ENCODE measurements at places on chromosomes 1 and 21. TPM values are rescaled to one million over a fixed set of nuclear protein-coding genes. Genes with fewer than 3 reads are reported as not detected.

- no peak overlapping the region for H3K27ac ChIP-seq
- no peaks in the 10 kb centered on the region for H3K36me3 ChIP-seq
- H3K4me1 ChIP-seq: 0 out of 2 replicates have a peak, but pooled peaks cover 5% of the 10 kb centered on the region
- H3K27me3 ChIP-seq: no peaks in the 10 kb centered on the region
- peak; percentile 29 for DNase-seq
Measured at GRCh38 chr1:235093013-235093695, 35.5 kb downstream of the TOMM20 start.

- H3K4me1 ChIP-seq: peaks cover 29% of the 10 kb centered on the region
- no peaks in the 10 kb centered on the region for H3K36me3 ChIP-seq
- H3K27ac ChIP-seq: peak overlapping the region; percentile 38
- H3K27me3 ChIP-seq: no peaks in the 10 kb centered on the region
- peak; percentile 20 for DNase-seq
Measured at GRCh38 chr1:113811156-113811887, 954 bp downstream of the RSBN1 start.

DNA sequence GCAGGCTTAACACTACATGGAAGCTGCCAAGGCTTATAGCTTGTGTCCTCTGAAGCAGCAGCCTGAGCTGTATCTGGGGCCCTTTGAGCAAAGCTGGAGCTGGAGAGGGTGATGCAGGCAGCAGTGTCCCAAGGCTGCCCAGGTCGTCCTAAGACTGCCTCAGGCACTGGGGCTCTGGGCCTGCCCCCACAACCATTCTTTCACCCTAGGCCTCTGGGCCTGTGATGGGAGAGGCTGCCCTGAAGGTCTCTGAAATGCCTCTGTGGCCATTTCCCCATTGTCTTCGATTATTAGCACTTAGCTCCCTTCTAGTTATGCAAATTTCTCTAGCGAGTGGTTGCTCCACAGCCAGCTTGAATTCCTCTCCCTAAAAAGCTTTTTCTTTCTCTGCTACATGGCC, 142.0 kb downstream of the LRIG2 start:
- H3K4me1 ChIP-seq: no peaks in the 10 kb centered on the region
- H3K36me3 ChIP-seq: no peaks in the 10 kb centered on the region
- no peak overlapping the region for H3K27ac ChIP-seq
- H3K4me3 ChIP-seq: no peak overlapping the region

DNA sequence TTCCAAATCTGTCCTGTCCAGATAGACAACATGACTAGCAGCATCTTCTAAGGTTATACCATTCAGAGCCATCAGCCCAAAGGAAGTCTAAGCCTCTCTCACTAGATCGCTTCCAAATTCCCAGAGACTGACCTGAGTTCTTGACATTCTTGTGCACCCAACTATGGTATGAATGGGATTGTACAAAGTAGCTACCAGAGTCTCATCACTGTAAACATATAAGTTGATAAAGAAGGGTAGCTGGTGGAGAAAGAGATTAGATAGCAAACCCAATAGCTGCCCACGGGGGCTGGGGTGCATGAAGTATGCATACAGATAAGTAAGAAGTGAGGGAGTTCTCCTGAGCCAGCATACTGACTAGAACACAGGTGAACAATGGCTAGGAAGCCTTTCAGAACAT, 180.0 kb downstream of the PLPP3 start:
- no peak overlapping the region for H3K4me3 ChIP-seq
- no peak for DNase-seq

- peak overlapping the region; percentile 70 for H3K27ac ChIP-seq
- no peaks in the 10 kb centered on the region for H3K36me3 ChIP-seq
- peak; percentile 85 for DNase-seq
- H3K4me1 ChIP-seq: peaks cover 24% of the 10 kb centered on the region
Measured at GRCh38 chr1:172343240-172344160, 77.0 kb upstream of the C1orf105 start.

Gene ADAMTSL4
- total RNA-seq: 0.87 TPM

GRCh38 chr1:244789276-244789580, 46.2 kb upstream of the COX20 start:
- H3K27ac ChIP-seq: no peak overlapping the region
- no peaks in the 10 kb centered on the region for H3K27me3 ChIP-seq
- no peak for DNase-seq
- H3K36me3 ChIP-seq: no peaks in the 10 kb centered on the region
- H3K4me1 ChIP-seq: no peaks in the 10 kb centered on the region
- no peak overlapping the region for H3K4me3 ChIP-seq

Gene COA7
- 17.6 TPM for total RNA-seq

DNA sequence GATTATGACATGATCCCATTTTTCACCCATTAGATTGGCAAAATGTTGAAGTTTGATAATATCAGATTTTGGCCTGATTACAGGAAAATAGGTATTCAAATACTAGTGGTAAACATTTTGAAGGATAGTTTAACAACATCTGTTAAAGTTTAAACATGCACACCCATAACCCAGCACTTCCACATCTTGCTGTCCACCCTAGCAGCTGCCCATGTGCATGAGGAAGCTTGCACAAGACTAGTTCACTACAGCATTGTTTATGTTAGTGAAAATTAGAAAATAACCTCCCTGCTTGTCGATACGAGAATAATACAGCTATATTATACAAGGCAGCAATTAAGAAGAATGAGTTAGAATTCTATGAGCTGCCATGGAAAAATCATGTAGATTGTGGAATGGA, 127.6 kb downstream of the C1orf21 start:
- DNase-seq: no peak
- H3K4me1 ChIP-seq: no peaks in the 10 kb centered on the region

Gene MYBPH
- total RNA-seq: not detected

GRCh38 chr1:156675210-156676113, 1.7 kb downstream of the NES start:
- 0 out of 2 replicates have a peak, but pooled peaks cover 3% of the 10 kb centered on the region for H3K36me3 ChIP-seq
- peaks cover 28% of the 10 kb centered on the region for H3K4me1 ChIP-seq
- H3K4me3 ChIP-seq: peak overlapping the region; percentile 64
- DNase-seq: no peak
- H3K27ac ChIP-seq: no peak overlapping the region

- H3K4me1 ChIP-seq: no peaks in the 10 kb centered on the region
- H3K4me3 ChIP-seq: no peak overlapping the region
- H3K36me3 ChIP-seq: no peaks in the 10 kb centered on the region
- DNase-seq: no peak
- H3K27me3 ChIP-seq: no peaks in the 10 kb centered on the region
Measured at GRCh38 chr1:202164271-202165037, 4.1 kb upstream of the PTPN7 start.

DNA sequence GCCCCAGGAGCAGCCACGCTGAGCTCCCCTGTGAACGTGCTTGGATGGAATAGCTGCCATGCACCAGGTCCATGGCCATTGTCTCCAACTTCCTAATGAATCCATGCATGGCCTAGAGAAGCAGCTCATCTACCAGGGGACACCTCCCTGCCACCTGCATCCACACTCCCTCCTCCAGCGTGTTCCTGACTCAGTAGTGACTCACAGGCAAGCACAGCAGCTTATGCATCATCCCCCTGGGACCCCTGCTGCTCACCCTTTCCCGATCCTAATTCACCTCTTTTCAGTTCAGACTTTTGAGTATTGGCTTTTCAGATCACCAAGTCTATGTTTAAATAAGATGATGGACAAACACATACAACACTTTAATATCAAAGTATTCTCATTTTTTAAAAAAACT, 39.9 kb upstream of the TADA1 start:
- no peak overlapping the region for H3K4me3 ChIP-seq
- peaks cover 23% of the 10 kb centered on the region for H3K27me3 ChIP-seq
- H3K27ac ChIP-seq: no peak overlapping the region

DNA sequence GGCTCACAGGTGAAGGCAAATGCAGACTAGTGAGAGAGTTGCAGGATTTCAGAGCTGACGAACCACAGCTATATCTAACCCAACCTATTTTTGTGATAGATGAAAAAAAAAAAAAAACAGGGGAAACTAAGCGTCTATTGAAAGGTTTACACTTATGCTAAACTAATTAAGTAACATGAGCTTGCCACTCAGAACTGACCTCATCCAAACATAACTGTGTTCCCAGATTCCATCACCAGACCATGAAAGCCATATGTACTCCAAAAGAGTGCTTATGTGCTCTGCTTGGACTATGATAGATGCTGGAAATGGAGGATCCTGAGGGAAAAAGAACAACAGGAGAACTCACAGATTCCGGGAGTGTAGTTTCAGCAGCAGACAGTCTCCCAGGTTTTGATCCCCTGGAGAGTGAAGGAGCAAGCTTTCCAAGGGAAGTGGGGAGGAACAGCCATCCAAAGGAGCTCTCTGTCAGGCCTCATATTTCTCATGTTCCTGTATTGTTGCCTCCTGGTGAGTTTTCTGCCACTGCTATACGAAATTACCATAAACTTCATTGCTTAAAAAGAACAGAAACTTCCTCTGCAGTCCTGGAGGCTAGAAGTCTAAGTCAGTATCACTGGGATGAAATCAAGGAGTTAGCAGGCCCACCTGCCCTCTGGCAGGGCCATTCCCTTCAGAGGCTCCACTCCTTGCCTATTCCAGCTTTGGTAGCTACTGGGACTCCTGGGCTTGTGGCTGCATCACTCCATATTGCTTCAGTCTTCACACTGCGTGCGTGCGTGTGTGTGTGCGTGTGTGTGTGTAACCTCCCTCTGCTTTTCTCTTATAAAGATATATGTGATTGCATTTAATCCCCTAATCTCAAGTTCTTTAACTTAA, 38.1 kb downstream of the NIBAN1 start:
- DNase-seq: no peak
- no peak overlapping the region for H3K27ac ChIP-seq
- no peaks in the 10 kb centered on the region for H3K36me3 ChIP-seq
- no peaks in the 10 kb centered on the region for H3K4me1 ChIP-seq
- no peaks in the 10 kb centered on the region for H3K27me3 ChIP-seq

Gene POTED
- not detected for total RNA-seq

GRCh38 chr1:151759241-151759640, 4.1 kb downstream of the MRPL9 start:
- no peaks in the 10 kb centered on the region for H3K27me3 ChIP-seq
- H3K4me3 ChIP-seq: no peak overlapping the region
- no peak for DNase-seq
- peaks cover 33% of the 10 kb centered on the region for H3K36me3 ChIP-seq
- H3K4me1 ChIP-seq: peaks cover 26% of the 10 kb centered on the region

Gene CD1B
- total RNA-seq: not detected

Gene UMODL1
- total RNA-seq: not detected

DNA sequence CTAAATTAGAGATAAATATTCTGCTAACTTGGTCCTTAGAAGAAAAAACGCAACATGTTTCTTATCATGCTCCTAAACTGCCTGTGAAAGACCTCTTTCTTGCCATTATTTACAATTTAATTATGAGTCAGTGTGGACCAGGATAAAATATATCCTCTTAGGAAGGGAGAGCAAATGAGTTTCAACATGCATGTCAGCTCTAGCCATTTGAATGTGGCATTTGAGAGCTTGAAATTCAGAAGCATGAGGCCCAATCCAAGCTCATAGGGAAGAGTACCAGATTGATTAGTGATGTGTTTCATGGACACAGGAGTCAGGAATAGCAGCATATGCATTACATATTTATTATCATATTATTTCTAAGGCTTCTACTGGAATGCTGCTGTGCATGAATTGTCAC, 39.3 kb downstream of the TBX15 start:
- H3K4me3 ChIP-seq: peak overlapping the region; percentile 31
- peak overlapping the region; percentile 83 for H3K27ac ChIP-seq
- H3K4me1 ChIP-seq: peaks cover 27% of the 10 kb centered on the region
- no peaks in the 10 kb centered on the region for H3K36me3 ChIP-seq
- peak; percentile 48 for DNase-seq

Gene WNT3A
- 1.5 TPM for total RNA-seq

DNA sequence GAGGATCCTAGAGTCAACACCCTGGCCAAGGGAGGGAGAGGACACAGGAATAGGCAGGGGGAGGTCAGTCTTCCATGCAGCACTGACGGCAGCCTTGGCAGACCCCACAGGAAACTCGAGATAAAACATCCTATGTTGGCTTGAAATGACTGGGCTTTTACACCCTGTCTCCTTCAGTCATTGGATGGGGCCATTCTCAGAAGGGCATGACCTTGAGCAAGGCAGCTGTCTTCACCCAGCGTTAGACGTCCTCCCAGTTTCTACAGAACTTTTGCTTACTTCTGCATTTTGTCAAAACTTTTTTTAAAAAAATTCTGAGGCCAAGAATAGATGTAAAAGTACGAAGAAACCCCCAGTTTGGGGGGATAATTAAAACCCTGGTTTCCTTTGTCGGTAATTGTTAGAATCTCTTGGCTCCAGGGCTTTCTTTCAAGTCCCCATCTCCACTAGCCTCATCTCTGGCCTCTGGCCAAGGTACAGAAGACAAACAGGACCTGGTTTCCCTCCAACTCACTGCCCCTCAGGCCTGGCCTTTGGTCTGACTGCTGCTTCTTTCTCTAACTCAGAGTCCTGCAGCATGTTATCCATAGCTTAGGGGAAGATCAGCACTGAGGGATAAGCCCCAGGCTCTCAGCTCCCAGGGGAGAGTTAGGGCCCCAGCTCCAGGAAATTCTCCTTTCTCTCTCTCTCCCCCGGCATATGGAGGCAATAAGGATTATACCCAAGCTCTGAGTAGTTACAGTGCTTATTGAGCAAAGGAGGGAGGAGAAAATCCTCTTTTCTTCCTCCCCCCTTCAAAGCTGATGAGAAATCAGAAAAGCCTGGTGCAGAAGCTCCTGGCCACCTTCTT, 51.6 kb upstream of the KCND3 start:
- H3K4me1 ChIP-seq: no peaks in the 10 kb centered on the region
- H3K27ac ChIP-seq: no peak overlapping the region
- no peak overlapping the region for H3K4me3 ChIP-seq
- peaks cover 69% of the 10 kb centered on the region for H3K27me3 ChIP-seq

GRCh38 chr1:87392248-87393192, 63.8 kb downstream of the LMO4 start:
- H3K36me3 ChIP-seq: no peaks in the 10 kb centered on the region
- peak overlapping the region; percentile 82 for H3K27ac ChIP-seq
- no peaks in the 10 kb centered on the region for H3K27me3 ChIP-seq

DNA sequence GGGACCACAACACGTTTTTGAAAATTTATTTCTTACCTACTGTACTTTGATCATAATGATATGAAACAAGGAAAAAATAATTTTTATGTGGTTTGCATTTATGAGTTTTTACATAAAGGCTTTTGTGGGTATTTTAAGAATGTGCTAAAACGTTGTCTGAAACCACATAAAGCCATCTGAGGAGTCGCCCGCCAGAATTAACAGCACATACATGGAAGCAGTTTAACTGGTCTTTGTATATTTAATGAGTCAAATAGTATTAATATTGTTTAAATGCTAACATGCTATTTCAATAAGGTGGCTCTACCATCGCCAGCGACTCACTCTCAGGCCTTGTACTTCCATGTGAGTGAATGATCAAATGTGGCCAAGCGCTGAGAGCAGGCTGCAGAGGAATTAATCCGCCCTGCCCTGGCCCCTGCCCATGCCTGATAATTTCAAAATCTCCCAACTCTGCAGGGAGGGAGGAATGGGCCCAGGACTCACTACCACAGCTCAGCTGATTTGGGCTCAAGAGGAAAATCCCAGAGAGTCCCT, 49.6 kb downstream of the SLC66A1 start:
- peak; percentile 77 for DNase-seq
- H3K4me1 ChIP-seq: peaks cover 20% of the 10 kb centered on the region
- H3K36me3 ChIP-seq: peaks cover 7% of the 10 kb centered on the region

- H3K27ac ChIP-seq: no peak overlapping the region
- no peaks in the 10 kb centered on the region for H3K4me1 ChIP-seq
- H3K4me3 ChIP-seq: no peak overlapping the region
Measured at GRCh38 chr1:7652515-7653098, 118.5 kb upstream of the VAMP3 start.

Data from PC-3 (cell line).